ENCODE measurements at places on chromosomes 13 and 19.
A peak's percentile ranks its signal among the peaks of the same experiment; 100 is the strongest.

DNA sequence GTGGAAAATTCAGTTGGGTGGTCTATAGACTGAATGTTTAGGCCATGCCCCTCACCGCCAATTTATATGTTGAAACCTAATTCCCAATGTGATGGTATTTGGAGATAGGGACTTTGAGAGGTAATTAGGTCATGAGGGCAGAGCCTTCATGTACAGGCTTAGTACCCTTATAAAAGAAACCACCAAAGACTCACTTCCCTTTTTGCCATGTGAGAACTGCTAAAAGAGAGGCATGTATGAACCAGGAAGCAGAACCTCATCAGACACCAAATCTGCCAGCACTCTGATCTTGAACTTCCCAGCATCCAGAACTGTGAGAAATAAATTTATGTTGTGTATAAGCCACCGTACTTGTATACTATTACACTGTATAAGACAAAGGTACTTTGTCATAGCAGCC lies 40.6 kb downstream of the UQCRFS1 start:
- DNase-seq, result no peak

DNA sequence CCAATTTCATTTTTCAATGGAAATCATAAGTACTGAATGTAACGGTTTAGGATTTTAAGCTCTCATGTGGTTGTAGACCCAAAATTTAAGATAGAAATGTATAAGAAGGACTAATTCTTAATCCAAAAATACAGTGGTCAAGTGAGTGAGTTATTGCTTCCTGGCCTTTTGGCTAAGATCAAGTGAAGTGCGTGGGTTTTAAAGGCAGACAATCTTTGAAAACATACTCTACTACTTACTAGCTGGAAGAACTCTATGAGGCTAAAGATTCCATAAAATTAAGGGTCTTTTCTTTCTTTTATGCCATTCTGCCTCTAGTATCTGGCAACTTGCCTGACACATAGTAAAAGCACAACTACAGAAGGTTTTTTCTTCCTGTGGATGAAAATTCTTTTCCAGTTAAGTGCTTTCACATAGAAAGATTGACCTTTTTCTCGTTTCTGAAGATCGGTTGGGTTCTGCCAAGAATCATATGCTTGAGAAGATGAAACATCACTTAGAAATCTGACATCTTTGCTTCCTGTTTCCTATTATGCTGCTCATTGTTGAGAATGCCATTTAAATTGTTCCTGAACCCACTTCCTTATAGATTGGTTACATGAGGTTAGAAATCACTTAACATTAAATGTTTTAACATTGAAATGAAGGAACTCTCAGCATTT lies 26.4 kb upstream of the SCEL start:
- no peak for DNase-seq

DNA sequence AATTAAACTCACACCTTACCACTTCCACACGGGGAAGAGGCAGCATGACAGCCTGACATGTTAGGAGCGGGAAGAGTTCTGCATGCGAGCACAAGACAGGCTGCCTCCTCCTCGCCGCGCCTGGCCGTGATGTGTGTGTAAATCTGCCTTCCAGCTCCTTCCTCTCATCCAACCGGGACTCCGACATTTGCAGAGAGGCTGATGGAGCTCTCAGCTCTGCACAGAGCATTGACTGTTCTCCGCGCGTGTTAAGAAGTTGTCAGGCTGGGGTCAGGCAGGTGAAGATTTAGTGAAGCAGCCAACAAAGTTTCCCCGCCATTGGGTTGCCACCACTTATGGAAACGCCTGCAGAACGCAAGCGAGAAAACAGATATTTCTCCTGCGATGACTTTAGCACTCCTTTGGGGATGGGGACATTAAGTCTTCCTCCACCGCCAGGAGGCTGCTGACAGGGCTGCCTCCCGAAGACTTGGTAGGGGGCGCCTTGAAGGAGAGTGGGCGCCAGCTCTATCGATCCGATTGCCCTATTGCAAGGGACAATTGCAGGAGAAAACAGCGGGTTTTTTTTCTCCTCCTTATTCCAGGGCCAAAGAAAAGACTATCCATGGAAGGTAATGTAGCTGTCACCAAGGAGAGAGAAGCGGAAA lies 213.9 kb upstream of the TSHZ3 start:
- no peak for DNase-seq

GRCh38 chr13:99506634-99507033 lies 5.4 kb downstream of the TM9SF2 start:
- no peak for DNase-seq

DNA sequence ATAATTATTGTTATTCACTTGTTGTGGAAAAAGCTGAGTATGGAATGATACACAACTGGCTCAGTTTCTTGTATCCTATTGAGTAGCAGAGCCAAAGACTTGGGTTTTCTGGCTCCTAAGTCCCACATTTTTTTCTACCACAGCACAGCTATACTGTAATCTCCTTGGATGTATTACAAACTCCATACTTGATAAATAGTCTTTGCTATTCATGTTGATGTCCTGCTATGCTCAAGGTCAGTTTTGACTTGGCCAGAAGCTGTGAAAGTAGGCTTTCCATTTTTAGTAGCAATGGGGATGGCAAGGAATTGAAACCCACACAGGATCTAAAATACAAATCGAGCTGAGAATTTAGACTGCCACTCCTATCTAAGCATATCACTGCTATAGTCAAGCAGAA lies 79.1 kb downstream of the B3GLCT start:
- no peak for DNase-seq

DNA sequence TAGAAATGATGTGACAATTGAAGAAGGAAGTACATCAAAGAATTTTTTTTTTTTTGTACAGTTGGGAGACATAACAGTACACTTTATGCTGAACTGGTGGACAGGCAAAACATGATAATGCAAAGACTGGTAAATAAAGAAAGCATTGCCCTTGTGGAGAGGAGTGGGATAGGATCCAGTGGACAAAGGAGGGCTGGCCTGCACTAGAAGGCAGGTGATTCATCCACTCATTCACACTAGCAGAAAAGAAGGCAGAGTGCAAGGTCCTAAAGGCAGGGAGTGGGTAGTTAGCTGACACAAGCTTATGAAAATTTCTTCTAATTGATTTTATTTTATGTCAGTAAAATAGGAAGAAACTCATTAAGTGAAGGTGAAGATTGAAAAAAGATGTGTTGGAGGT lies 17.6 kb upstream of the NALCN start:
- no peak for DNase-seq

DNA sequence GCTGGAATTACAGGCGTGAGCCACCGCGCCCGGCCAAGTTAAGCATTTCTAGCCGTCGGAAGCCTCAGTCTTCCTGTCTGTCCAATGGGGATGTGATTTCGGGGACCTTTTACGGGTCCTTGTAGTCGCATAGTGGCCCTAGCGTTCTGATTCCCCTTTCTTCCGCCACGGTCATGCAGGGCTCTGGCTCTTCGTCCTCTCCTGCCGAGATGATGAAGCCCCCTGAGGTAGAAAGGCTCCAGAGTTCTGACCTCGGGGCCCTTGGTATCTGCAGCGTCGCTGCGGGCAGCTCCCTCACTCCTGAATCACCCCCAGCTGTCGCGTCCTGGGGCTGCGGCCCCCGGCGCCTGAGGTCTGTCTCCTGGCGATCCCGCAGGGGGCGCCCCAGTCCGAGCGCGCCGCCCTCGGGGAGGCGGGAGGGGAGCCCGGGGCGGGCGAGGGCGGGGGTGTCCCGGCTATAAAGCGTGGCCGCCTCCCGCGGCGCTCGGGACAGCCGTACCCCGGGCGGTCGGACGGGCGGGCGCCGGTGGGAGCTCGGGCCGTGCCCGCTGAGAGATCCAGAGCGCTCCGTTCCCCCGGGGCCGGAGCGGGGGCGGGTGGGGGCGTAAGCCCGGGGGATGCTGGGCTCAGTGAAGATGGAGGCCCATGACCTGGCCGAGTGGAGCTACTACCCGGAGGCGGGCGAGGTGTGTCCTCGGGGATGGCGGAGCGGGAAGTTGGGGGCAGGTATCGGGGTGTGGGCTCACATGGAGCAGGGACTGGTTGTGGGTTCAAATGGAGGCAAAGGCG lies at the start of gene FOXA3:
Gene FOXA3, plus strand, starts transcription at position 487 of the 789 bp plus-strand sequence. Its CDS starts 131 bp downstream, at position 618.
- peak; percentile 94 for DNase-seq

- DNase-seq, result no peak
Measured at GRCh38 chr19:45076851-45077730, 813 bp upstream of the ZNF296 start.

DNA sequence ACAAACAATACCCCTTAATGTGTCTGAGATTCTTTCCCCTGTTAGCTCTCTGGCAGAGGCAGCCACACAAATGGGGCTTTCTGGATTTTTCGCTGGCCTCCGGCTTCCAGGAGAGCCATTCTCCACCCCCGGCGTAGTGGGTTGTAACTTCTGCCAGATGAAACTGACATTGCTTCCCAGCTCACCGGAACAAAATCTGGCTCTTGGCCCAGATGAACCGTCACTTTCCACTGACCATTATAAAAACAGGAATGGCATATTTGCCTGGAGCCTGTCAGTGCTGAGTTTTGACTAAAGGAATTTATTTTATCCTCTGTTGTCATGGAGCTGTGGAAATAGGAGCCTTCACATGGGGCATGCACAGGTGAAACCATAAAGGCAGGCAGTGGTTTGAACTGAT lies 120.6 kb upstream of the GPR12 start:
- DNase-seq, result no peak

- DNase-seq, result no peak
Measured at GRCh38 chr13:40273253-40274025, 393.0 kb downstream of the FOXO1 start.

GRCh38 chr13:106593132-106593531 lies 25.2 kb upstream of the ARGLU1 start:
- DNase-seq, result no peak

DNA sequence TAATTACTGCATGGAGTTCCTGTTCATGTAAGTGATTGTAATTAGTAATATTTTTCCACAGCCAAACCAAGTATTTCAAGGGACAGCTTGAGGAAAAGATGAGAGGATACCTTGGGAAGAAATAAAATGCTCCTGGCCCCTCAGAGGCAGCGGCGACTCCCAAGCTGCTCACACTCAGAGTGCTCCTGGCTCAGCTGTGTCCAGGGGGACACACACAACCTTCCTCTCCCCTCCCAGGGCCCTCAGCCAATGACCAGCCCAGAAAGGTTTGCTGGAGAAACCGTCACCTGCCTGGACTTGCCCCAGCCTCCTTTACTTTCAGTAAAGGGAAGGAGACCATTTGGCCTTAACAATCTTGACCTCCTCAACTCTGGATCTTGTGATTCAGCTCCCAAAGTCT lies 51.1 kb downstream of the CRYL1 start:
- DNase-seq, result no peak

DNA sequence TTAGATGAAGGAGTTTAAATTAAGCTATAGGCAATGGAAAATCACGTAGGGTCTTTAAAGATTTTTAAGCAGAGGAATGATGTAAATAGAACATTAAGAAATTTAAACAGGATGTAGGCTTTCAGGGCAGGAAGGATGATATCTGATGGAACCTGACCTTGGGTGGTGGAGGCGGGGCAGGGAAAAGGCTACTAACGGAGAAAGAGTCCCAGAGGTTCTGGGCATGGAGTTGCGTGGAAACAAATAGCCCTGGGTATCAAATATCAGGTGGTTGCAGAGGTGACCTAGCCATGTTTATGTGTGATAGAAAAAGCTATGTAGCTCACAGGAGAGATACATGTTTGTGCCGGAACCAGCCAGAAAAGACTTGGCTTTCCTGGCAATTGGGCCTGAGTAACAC lies 7.8 kb upstream of the CDK8 start:
- no peak for DNase-seq

DNA sequence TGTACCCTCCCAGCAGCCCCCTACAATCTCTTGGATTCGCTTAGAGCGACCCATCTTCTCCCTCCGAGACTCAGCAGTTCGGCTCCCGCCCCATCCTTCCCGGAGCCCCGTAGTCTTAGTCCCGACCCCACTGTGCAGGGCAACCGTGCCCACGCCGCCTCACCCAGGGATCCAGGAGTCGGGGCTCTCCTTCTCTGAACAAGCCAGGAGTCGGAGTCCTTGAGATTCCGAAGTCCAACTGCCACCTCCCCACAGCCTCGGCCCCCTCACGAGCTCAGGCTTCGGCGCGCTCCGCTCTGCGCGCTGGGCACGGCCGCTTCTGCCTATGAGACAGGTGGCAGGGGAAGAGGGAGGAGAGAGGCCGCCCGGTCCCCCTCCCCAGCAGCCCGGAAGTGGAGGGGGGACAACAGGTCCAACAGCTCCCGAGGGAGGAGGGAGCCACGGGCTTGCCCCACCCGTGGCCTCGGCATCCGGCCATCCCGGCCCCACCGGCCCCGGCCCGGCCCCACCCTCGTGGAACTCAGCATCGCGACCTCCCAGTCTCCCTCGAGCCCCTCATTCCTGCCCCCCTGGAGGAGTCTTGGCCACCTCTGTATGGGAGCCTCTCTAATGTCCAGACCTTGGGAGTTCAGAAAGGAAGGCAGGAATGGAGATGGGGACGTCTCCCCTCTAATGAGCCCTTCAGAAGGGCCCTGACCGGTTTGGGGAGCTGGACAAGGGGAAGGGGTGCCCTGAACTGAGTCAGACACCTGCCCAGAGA lies at the start of gene PHLDB3:
Gene PHLDB3, minus strand, starts transcription at position 321 of the 760 bp plus-strand sequence. CDS start 628 bp downstream, outside the sequence.
- DNase-seq, result peak; percentile 50

GRCh38 chr19:14603990-14604387 lies 21.1 kb downstream of the CLEC17A start:
- DNase-seq, result no peak

DNA sequence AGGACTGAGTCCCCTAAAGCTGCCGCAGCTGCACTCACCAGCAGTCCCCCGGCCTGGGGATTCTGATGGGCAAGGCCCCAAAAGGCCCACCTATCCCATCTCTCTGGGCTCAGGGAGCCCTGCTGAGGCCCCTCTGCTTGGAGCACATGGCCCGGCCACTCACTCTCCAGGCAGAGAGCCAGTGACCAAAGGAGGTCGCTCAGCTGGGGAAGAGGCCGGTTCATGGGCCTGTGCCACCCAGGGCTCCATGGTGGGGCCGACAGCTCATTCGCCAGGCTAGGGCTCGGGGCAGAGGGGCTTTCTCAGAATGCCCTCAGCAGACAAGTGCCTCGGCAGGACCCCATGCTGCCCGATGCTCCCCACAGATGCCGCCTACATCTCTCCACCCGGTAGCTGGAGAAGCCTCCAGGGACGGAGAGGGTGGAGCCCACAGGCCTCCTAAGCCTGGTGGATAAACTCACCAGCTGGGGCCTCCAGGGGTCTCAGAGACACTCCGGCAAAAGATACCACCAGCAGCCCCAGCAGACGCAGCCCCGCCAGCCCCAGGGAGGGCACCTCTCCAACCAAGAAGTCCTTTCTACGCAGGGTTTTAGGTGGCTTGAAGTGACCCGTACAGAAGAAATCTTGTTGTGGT lies 54.4 kb downstream of the MLLT1 start:
- DNase-seq, result no peak

GRCh38 chr19:16739546-16739945 lies 19.9 kb downstream of the NWD1 start:
- no peak for DNase-seq

DNA sequence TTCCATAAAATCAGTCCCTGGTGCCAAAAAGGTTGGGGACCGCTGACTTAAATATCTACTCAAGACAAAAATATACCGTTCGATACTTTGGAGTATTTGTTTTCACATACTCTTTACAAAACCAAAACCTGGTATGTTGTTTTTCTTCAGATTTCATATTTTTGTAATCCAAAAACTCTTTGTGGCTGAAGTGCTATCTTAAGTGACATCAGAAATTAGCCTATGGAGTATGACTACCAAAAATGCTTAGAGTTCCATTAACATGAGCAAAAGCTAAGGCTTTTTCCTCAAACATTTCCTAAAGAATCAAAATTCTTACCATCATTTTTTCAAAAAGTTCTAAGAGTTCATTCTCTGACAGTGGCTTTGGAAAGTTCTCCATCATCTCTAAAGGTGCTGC lies 52.0 kb downstream of the DIAPH3 start:
- DNase-seq, result no peak

GRCh38 chr13:110447058-110447511 lies 114.4 kb downstream of the RAB20 start:
- no peak for DNase-seq

All from HuH-7.5 (cell line).